ENCODE measurements at places on chromosomes 2 and 18.

- DNase-seq = no peak
Observed at GRCh38 chr2:168589236-168590211, 133.5 kb downstream of the CERS6 start.

- DNase-seq = no peak
Observed at GRCh38 chr18:21444465-21445212, 155.9 kb downstream of the ESCO1 start.

DNA sequence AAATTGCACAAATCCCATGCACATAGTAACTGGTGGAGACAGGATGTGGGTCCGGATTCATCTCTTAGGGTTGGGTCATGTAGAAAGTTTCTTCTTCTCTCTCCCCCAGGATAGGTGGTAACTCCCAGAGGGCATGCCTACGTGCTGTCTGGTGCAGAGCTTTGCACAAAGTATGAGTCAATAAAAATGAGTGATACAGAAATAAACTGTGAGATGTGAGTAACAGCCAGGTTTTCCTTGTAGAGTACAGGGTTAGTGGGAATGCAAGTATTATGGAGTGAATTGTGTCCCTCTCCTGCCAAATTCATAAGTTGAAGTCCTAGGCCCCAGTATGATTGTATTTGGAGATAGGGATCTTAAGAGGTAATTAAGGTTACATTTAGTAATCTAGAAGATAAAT is 289.4 kb downstream of the ALK start:
- DNase-seq = no peak

DNA sequence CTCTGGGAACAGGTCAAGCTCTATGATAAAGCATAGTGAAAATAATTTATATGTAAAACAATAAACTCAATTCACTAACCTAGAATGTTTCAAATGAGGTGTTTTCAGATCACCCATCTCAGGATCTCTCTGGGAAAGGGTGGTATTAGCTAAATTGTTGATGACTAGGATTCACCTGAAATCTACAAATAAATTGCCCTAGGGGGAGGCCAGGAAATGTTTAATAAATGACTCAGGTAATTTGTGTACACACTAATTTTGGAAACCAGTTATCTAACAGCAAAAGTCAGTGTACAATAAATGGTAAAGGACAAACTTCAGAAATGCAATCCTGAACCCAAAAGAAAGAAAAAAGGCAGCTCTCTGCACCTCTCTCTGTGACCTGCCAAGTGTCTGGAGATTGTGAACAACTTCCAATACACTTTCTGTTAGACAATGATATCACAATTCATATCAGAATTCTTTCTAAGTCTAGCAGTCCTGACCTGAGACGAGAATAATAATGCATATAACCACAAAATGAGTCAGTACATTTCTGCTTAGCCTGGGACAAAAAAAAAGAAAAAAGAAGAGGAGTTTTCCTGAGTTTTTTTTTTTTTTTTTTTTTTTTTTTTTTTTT is 760.0 kb downstream of the EPHA4 start:
- no peak for DNase-seq

DNA sequence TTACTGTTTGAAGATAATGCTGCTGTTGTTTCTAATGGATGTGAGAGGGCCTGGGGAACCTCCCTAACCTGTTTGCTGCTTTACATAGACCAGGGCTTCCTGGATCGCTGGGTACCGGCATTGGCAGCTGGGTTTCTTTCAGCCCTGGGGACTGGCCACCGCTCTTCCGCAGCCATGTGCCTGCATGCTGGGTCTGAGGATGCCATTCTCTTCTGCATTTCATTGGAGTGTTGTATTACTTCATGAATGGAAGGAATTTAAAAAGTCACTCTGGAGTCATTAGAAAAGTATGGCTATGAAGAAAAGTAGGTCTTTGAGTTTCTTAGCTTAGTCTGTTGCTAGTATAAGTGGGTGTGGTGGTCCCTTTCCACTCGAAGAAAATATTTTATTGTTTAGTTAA is 107.3 kb upstream of the MGAT5 start:
- no peak for DNase-seq

All from ecto neural progenitor cell (in vitro differentiated cells).